Endothelial cell of umbilical vein (primary cell): ENCODE measurements at places on chromosomes 2 and 18. TPM values are rescaled to one million over a fixed set of nuclear protein-coding genes. Genes with fewer than 3 reads are reported as not detected.

- H3K27ac ChIP-seq = no peak overlapping the region
- H3K4me1 ChIP-seq = peaks cover 59% of the 10 kb centered on the region
- DNase-seq = no peak
- H3K36me3 ChIP-seq = no peaks in the 10 kb centered on the region
- no peak overlapping the region for H3K4me3 ChIP-seq
- no peaks in the 10 kb centered on the region for H3K27me3 ChIP-seq
Measured at GRCh38 chr2:85178980-85179411, 45.8 kb downstream of the TCF7L1 start.

GRCh38 chr18:63832470-63832869, 55.0 kb upstream of the SERPINB2 start:
- H3K4me3 ChIP-seq = no peak overlapping the region
- peaks cover 18% of the 10 kb centered on the region for H3K27me3 ChIP-seq
- no peak overlapping the region for H3K27ac ChIP-seq
- H3K4me1 ChIP-seq = no peaks in the 10 kb centered on the region
- no peaks in the 10 kb centered on the region for H3K36me3 ChIP-seq
- no peak for DNase-seq

DNA sequence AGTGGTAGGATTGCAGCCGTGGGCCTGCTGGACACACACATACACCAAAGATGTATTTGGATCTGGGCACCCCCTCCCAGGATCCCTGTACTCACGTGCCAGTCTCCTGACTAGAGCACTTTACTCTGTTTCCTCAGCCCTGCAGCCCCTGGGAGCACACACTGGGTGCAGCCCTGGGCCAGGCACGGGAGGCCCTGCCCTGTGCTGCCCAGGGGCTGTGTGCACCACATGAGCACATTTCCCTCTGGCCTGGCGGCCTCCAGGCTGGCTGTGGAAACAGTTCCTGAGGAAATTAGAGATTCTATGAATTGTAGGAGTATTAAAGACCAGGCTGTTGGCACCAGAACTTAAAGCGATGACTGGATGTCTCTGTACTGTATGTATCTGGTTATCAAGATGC, 45.4 kb downstream of the BCL2L11 start:
- H3K27ac ChIP-seq = no peak overlapping the region
- H3K27me3 ChIP-seq = peaks cover 7% of the 10 kb centered on the region
- H3K4me1 ChIP-seq = peaks cover 33% of the 10 kb centered on the region
- peaks cover 7% of the 10 kb centered on the region for H3K36me3 ChIP-seq
- no peak for DNase-seq

Gene RIT2
- total RNA-seq = not detected in 2 replicates

Gene LAMA1
- total RNA-seq = not detected in 2 replicates

GRCh38 chr2:224690868-224691267, 25.3 kb downstream of the CCDC195 start:
- no peaks in the 10 kb centered on the region for H3K27me3 ChIP-seq
- no peaks in the 10 kb centered on the region for H3K36me3 ChIP-seq
- H3K4me1 ChIP-seq = no peaks in the 10 kb centered on the region

Gene PLB1
- 0.80 and 1.1 TPM in 2 replicates for total RNA-seq

DNA sequence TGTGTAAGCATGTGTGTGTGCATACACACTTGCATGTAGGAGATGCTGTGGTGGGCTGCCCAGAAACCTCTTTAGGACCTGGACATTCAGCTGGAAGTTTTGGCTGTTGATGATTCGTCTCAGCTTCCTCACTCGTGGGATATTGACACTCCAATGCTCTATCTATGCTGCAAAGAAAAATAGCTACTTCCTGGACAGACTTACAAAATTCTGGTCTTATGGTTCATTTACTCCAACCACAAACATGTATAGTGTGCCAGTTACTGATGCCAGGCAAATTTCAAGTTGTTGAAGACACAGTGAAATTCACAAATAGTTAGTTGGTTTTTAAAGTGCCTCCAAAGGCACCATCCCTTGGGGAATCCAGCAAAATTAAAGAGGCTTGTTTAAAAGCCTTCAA, 882.6 kb downstream of the CPS1 start:
- no peak overlapping the region for H3K4me3 ChIP-seq
- H3K36me3 ChIP-seq = no peaks in the 10 kb centered on the region
- H3K27me3 ChIP-seq = no peaks in the 10 kb centered on the region
- DNase-seq = no peak
- no peak overlapping the region for H3K27ac ChIP-seq

GRCh38 chr2:132519566-132519965, 103.0 kb downstream of the GPR39 start:
- H3K27ac ChIP-seq = no peak overlapping the region
- no peak for DNase-seq
- no peak overlapping the region for H3K4me3 ChIP-seq
- no peaks in the 10 kb centered on the region for H3K27me3 ChIP-seq
- H3K36me3 ChIP-seq = no peaks in the 10 kb centered on the region

DNA sequence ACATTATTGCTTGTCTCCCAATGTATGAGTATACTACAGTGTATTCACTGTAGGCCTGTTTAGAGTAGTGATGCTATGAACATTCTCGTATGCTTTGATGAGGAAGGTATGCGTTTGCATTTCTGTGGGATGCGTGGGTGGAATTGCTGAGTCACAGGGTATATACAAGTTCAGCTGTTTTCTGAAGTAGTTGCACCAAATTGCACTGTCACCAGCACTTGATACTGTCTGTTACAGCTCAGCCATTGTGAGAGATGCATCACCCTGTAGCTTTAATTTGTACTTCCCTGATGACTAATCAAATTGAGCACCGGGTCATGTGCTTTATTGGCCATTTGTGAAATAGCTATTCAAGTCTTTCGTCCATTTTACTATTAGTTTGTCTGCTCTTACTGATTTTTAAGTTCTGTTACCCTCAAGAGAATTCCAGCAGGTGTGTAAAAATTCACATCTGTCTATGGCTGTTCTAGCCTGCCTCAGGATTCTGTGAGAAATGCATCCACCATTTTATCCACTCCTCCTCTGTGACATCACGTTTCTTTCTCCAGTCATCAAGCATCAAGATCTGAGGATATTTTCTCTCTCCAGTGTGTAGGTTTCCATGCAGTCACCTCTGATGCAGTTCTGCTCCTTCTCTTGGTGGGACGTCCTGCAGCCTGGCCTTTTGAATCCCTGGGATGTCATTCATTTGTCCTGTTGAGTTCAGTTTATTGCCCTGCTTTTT, 72.5 kb downstream of the DGKD start:
- no peaks in the 10 kb centered on the region for H3K36me3 ChIP-seq
- peaks cover 10% of the 10 kb centered on the region for H3K4me1 ChIP-seq

GRCh38 chr2:99150706-99151105, 4.0 kb downstream of the TSGA10 start:
- peaks cover under 1% of the 10 kb centered on the region for H3K27me3 ChIP-seq
- no peak for DNase-seq
- H3K36me3 ChIP-seq = no peaks in the 10 kb centered on the region
- H3K4me3 ChIP-seq = no peak overlapping the region

Gene ZNF532
- 70.1 and 83.8 TPM in 2 replicates for total RNA-seq

Gene IL36B
- total RNA-seq = not detected in 2 replicates

DNA sequence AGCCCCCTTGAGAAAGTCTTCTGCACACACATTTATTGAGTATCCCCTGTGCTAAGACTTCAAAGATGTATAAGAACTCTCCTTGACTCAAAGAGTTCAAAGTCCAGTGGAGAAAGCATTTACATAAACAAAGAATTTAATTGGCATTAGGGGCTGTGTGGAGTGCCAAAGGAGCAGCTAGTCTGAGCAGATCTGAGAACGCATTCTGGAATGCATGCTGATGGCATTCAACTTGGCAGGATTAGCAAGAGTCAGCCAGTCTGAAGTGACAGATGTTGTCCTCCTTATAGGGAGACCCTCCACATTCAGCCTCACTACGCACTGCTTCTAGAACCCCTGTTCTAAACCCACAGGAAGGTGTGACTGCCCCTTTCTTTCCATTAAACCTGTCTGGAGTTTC, 191.5 kb downstream of the RAD51AP2 start:
- H3K36me3 ChIP-seq = no peaks in the 10 kb centered on the region
- H3K4me1 ChIP-seq = no peaks in the 10 kb centered on the region
- DNase-seq = no peak

Gene C2orf76
- 12.0 and 12.1 TPM in 2 replicates for total RNA-seq

DNA sequence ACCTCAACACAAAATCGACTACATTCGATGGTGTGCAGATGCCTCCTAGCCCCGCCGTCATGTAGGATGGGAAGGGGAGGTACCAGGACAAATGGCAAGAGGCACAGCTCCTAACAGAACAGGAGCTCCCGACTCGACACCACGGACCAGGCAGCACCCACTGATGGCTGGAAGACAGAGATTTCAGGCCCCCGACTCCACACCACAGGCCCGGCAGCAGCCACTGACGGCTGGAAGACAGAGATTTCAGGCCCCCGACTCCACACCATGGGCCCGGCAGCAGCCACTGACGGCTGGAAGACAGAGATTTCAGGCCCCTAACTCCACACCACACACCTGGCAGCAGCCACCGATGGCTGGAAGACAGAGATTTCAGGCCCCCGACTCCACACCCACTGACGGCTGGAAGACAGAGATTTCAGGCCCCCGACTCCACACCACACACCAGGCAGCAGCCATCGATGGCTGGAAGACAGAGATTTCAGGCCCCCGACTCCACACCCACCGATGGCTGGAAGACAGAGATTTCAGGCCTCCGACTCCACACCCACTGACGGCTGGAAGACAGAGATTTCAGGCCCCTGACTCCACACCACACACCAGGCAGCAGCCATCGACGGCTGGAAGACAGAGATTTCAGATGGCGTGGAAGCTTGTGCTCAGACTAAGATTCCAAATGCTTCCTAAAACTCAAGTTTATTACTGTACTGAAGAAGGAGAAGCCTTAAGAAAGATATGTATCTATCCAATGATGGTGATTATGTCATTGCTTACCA, 135.5 kb downstream of the EIPR1 start:
- no peak overlapping the region for H3K4me3 ChIP-seq
- no peaks in the 10 kb centered on the region for H3K4me1 ChIP-seq
- H3K27ac ChIP-seq = no peak overlapping the region
- H3K36me3 ChIP-seq = no peaks in the 10 kb centered on the region
- no peak for DNase-seq

DNA sequence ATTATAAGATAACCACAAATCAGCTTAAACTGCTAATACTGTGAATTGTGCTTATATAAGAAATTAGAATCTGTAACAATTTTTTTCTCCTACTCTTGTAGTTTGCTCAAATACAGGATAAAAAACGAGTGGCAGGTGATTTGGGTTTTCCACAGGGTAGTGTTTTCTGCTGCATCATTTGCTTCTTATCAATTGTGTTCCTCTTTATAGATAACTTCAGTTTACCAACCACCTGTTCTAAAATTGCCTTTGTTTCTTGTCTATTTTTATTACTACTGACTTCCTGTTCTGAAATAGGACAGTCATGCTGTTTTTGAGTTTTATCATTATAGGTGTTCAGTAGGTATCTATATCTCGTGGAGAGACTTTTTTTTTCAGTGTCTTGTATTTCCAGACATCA, 56.9 kb downstream of the MFSD6 start:
- no peak overlapping the region for H3K27ac ChIP-seq
- H3K36me3 ChIP-seq = no peaks in the 10 kb centered on the region
- H3K4me1 ChIP-seq = peaks cover 9% of the 10 kb centered on the region
- H3K4me3 ChIP-seq = no peak overlapping the region
- no peak for DNase-seq

- no peak overlapping the region for H3K27ac ChIP-seq
- no peak overlapping the region for H3K4me3 ChIP-seq
- H3K4me1 ChIP-seq = peaks cover 6% of the 10 kb centered on the region
- H3K36me3 ChIP-seq = no peaks in the 10 kb centered on the region
- no peaks in the 10 kb centered on the region for H3K27me3 ChIP-seq
- DNase-seq = no peak
Measured at GRCh38 chr2:197152451-197153228, 157.9 kb downstream of the ANKRD44 start.

GRCh38 chr2:106956416-106956815, 70.4 kb upstream of the ST6GAL2 start:
- H3K36me3 ChIP-seq = no peaks in the 10 kb centered on the region
- H3K27me3 ChIP-seq = no peaks in the 10 kb centered on the region
- H3K27ac ChIP-seq = no peak overlapping the region
- no peaks in the 10 kb centered on the region for H3K4me1 ChIP-seq
- no peak overlapping the region for H3K4me3 ChIP-seq
- no peak for DNase-seq

DNA sequence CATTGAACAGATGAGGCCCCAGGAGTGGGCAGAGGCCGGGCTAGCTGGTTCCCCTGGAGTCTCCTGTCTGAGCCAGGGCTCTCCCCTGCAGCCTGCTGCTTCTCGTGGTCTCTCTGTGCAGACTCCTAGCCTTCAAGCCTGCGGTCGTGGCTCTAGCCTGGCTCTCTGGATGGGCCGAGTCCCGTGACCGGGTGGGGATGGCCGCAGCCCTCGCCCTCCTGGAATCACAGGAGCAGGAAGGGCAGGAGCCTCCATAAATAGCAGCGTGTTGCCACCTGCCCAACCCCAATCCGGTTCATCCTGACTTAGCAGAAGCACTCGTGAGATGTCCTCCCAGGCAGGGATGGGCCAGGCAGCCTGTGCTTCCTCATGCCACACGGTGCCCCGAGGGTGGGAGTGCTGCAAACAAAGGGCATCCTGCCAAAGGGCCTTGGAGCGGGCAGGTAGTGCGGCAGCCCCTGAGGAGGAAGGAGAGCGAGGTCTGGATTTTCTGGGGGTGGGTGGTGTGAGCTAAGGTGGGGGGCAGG, 43.9 kb downstream of the FOSL2 start:
- H3K27ac ChIP-seq = no peak overlapping the region
- no peaks in the 10 kb centered on the region for H3K27me3 ChIP-seq
- H3K36me3 ChIP-seq = no peaks in the 10 kb centered on the region
- no peak overlapping the region for H3K4me3 ChIP-seq
- no peaks in the 10 kb centered on the region for H3K4me1 ChIP-seq

- H3K4me1 ChIP-seq = peaks cover 18% of the 10 kb centered on the region
- no peak overlapping the region for H3K27ac ChIP-seq
- H3K27me3 ChIP-seq = peaks cover 12% of the 10 kb centered on the region
- no peak overlapping the region for H3K4me3 ChIP-seq
- H3K36me3 ChIP-seq = no peaks in the 10 kb centered on the region
Measured at GRCh38 chr2:101563849-101564248, 88.9 kb upstream of the RFX8 start.

- DNase-seq = no peak
- no peak overlapping the region for H3K4me3 ChIP-seq
- H3K27me3 ChIP-seq = no peaks in the 10 kb centered on the region
Measured at GRCh38 chr2:11325961-11326676, 18.3 kb downstream of the ROCK2 start.

Gene BOLL
- not detected in 2 replicates for total RNA-seq

Gene ZNF385B
- not detected in 2 replicates for total RNA-seq

Gene MPV17
- total RNA-seq = 66.5 and 74.7 TPM in 2 replicates

Gene ABCG8
- not detected in 2 replicates for total RNA-seq

DNA sequence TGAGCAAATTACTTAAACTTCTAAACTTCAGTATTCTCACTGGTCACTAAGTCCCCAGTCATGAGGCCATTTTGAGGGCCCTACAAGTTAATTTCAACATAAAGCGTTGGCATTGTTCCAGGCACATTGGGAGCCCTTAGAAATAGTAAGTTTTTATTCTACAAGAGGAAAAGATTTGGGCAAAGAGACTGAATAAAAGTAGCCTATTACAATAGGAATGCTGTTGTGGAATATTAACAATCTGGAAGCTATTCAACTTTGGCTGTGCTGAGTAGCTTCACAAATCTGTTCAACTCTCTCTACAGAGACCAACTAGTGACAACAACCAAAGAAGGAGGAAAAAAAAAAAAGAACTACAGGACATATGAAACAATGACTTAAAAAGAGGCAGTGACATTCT, 1287.5 kb upstream of the NXPH2 start:
- no peak for DNase-seq
- H3K27ac ChIP-seq = no peak overlapping the region
- no peaks in the 10 kb centered on the region for H3K27me3 ChIP-seq

GRCh38 chr2:182456784-182457183, 29.9 kb upstream of the PDE1A start:
- DNase-seq = no peak
- no peak overlapping the region for H3K4me3 ChIP-seq
- H3K4me1 ChIP-seq = no peaks in the 10 kb centered on the region
- H3K36me3 ChIP-seq = no peaks in the 10 kb centered on the region
- H3K27ac ChIP-seq = no peak overlapping the region
